Activated CD4-positive, alpha-beta T cell treated with anti-CD3 and anti-CD28 coated beads, Interleukin-2, amount 50 U/mL, for 24 hours (primary cell): ENCODE measurements at places on chromosomes 7 and 10.

DNA sequence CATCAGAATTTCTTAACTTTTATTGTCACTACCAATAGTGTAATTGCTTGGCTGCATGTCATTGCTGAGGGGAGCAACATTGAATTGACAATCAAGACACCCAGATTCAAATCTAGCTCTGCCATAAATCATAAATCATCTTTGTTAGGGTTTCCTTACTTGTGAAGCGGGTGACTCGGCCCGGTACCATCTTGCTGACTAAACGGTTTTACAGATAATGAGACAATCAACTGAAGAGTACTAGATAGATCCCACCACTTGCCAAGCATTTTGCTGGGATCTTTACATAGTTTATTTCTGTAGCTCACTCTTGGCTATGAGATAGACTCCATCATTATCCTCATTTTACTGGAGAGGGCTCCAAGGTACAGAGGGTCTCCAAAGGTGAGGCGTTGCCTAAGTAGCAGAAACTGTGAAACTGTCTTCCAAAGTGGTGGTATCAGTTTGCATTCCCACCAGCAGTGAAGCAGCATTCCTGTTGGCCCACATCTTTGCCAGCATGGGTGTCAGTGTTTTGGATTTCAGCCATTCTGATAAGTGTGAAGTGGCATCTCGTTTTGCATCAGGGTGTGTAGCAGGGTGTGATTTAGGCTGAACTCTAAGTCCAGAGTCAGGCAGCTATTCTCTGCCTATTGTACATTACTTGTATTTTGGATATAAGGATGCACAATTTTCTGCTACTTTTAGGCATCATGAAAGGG lies 168.7 kb upstream of the BMPER start:
- no peak for DNase-seq

GRCh38 chr7:101870361-101871062 lies 53.1 kb downstream of the CUX1 start:
- DNase-seq = no peak

DNA sequence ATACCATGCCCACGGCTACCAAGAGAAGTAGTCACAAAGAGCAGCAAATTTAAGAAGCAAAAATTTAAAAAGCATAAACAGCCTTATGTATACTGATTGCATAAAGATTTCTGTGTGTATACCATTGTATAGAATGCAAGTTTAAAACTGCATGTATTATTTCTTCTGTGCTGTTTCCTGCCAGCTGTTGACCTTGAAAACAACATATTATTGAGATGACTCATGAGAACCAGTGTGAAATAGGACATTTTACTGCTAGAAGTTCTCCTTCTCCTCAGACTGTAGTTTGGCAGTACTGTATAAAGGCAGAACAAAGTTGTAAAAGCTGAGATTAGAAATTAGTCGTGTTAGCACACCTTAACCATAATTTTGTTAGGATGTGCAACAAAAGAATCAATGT lies 42.3 kb upstream of the SGCE start:
- DNase-seq = no peak

GRCh38 chr10:53909791-53910190 lies 891.2 kb downstream of the PCDH15 start:
- DNase-seq = no peak

- DNase-seq = no peak
These were observed 123.9 kb downstream of the PRKG1 start for GRCh38 chr10:51198170-51198569.

GRCh38 chr10:32072025-32072800 lies 16.0 kb upstream of the KIF5B start:
- no peak for DNase-seq

- no peak for DNase-seq
These were observed 244.5 kb upstream of the ANKRD30A start for GRCh38 chr10:36880898-36881297.

- no peak for DNase-seq
These were observed 5.1 kb upstream of the MYO1G start for GRCh38 chr7:44983742-44984477.

- DNase-seq = no peak
These were observed 2.8 kb downstream of the GFRA1 start for GRCh38 chr10:116270126-116270770.

DNA sequence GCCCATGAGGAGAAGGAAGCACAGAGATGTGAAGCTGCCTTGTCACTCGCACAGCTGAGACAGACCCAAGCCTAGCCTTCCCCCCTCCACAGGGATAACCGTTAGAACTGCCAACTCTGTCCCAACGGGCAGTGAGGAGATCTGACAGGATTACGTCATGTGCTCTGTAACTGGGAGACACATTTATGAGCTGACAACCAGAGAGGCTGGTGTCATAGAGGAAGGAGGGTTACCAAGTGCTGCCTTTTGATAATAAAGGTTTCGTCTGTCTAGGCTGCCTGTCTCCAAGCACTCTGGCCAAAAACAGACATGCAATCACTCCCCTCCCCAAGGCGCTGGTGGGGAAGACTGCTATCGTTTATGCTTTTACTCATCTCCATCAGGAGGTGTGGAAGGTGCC lies 165.9 kb downstream of the PLXNA4 start:
- no peak for DNase-seq

- no peak for DNase-seq
These were observed 350.4 kb upstream of the ETV1 start for GRCh38 chr7:14339861-14340260.

GRCh38 chr10:84205853-84206525 lies 11.7 kb downstream of the CDHR1 start:
- DNase-seq = no peak

GRCh38 chr10:51158832-51159231 lies 84.5 kb downstream of the PRKG1 start:
- DNase-seq = no peak

DNA sequence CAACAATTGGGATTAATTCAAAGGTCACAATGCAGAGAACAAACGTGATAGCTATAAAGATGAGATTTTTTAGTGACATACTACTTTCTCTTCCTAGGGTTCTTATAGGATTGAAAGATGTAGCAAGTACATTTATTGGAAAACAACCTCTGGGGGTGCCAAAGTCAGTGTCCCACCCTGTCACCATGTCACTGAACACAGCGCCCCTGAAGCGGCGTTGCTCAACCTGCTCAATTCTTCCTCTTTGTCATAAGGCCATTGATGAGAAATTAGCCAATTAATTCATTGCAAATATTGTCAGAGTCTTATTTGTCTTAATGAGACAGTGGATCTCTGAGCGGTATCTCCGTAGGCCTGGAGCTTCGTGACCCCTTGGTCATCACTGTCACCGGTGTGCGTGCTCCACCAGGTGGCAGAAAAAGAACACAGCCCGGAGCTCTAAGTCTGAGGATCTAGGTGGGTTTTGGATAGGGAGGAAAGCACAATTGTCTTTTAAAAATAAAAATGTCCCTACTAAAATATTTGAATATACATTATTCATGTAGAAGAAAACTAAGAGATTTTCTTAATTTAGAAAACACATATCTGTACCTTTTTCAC lies 362.6 kb downstream of the PAXIP1 start:
- no peak for DNase-seq

GRCh38 chr7:154493594-154493993 lies 441.4 kb downstream of the DPP6 start:
- no peak for DNase-seq

GRCh38 chr7:33685981-33686683 lies 219.2 kb upstream of the BMPER start:
- no peak for DNase-seq

DNA sequence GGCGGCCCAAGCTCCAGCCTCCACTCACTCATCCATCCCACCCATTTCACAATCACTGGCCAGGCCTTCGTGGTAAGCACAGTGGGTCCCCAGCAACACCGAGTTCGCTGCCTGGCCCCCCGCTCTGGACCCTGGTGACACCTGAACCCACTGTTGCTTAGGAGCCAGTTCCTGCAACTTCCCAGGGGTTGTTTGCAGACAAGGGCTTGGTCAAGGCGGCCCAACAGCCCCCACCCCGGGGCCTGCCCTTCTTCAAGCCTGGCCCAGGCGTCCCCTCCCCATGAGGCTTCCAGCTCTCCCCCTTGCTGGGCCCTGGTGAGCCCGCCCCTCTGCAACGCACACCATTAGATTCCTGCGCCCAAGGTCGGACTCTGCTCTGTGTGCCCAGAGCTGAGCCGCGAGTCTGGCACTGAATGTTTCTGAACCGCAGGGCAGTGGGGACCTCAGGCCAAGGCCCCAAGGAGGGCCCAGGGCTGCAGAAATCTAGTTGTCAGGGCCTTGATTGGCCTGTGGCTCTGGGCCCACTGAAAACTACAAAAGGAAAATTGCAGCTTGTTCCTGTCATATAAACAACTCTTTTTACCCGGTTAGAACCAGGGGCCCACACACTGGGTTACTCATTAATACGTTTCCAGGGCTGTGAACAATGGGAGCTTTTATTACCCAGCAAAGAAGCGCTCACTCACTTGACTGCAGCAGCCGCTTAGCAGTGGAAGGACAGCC lies 2.1 kb upstream of the COX19 start:
- no peak for DNase-seq

- DNase-seq = no peak
These were observed 8.6 kb upstream of the LRRN3 start for GRCh38 chr7:111082351-111082750.

- DNase-seq = no peak
These were observed 19.2 kb downstream of the MMRN2 start for GRCh38 chr10:86938260-86938659.

GRCh38 chr10:34641147-34641912 lies 173.8 kb downstream of the PARD3 start:
- no peak for DNase-seq
